ENCODE measurements at places on chromosomes 3 and 15. TPM values are rescaled to one million over a fixed set of nuclear protein-coding genes. Genes with fewer than 3 reads are reported as not detected.

The FBXL22 gene
- total RNA-seq, result 1.0 TPM

DNA sequence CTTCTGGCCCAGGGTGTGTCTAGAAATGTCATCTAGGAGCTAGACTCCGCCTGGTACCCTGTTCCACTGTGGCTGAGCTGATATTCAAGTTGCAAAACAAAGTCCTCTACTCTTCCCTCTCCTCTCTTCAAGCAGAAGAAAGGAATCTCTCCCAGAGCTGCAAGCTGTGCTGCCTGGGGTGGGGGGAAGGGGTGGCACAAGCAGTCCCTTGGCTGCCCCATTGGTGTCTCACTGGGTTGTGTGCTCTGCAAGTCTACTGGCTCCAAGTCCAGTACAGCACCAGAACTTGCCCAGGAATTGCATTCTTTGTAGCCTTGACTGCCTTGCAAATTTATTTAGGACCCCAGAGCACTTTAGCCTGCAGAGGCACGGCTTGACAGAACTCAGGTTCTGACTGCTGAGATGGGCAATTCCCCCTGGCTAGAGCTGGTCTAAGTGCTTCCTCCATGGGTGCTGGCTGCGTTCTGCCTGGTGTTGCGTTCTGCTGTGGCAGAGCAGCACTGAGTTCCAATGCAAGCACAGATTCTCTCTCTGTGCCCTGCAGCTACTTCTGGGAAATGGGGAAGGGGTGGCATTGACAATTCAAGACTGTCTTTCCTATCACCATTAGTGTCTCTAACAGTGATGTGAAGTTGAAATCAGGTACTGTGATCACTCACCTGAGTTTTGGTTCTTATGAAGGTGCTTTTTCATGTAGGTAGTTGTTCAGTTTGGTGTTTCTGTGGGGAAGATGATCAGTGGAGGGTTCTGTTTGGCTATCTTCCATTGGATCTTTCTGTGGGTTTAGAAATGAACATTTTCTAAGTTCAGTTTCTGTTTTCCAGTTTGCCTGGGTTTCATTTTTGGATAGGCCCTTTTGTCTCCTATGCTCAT lies 39.5 kb downstream of the OXSR1 start:
- no peak for DNase-seq

DNA sequence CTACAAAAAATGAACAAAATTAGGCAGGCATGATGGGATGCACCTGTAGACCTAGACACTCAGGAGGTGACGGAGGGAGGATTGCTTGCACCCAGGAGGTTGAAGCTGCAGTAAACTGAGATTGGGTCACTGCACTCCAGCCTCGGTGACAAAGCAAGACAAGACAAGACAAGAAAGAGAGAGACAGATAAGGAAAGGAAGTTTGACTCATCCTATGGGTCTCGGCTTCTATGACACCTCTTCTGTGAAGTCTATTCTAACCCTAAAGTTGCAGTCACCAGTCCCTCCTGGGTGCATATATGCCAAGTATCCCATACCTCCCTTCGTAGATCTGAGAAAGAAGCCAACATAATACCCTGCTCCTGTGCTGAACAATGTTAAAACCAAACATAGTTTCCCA lies 7.9 kb upstream of the ZMAT3 start:
- DNase-seq, result no peak

- no peak for DNase-seq
These were observed 32.4 kb upstream of the LDHAL6B start for GRCh38 chr15:59174151-59174834.

DNA sequence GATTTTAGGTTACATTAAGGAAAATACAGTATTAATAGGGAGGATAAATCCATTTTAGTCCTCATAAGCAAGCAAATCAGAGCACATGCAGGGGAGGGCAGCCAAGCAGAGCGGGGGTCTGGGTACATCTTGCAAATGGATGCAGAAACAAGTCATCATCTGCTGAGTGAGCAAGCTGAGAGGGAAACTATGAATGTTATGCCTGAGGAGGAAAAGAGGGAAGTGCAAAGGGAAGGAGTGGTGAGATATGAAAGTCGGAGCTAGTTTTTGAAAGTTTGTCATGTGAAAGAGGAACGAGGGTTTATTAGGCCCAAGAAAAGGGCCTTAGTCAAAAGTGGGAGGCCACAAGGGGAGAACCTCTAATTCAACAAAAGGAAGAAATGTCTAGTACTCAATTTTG lies 15.4 kb downstream of the PTX3 start:
- no peak for DNase-seq

DNA sequence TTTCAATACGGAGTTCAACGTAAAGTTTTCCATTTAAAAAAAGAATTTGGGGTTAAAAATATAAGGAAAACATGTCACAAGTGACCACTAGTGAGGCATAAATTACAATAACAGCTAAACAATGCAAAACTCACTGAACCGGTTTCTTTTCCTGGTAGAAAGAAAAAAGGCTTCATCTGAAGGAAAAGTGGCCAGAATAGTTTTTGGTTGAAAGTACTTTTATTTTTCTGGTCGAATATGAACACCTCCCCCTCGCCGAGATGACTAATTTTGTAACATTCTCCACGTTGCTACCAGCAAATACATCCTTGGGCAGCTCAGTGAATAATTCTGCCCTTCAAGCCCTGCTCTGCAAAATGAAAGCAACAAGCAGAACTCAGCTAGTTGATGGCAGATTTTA lies 3.9 kb upstream of the SRGAP3 start:
- no peak for DNase-seq

- DNase-seq, result no peak
These were observed 94.0 kb downstream of the CORO2B start for GRCh38 chr15:68672781-68673205.

GRCh38 chr15:64542091-64542490 lies 81.7 kb downstream of the ZNF609 start:
- DNase-seq, result no peak

DNA sequence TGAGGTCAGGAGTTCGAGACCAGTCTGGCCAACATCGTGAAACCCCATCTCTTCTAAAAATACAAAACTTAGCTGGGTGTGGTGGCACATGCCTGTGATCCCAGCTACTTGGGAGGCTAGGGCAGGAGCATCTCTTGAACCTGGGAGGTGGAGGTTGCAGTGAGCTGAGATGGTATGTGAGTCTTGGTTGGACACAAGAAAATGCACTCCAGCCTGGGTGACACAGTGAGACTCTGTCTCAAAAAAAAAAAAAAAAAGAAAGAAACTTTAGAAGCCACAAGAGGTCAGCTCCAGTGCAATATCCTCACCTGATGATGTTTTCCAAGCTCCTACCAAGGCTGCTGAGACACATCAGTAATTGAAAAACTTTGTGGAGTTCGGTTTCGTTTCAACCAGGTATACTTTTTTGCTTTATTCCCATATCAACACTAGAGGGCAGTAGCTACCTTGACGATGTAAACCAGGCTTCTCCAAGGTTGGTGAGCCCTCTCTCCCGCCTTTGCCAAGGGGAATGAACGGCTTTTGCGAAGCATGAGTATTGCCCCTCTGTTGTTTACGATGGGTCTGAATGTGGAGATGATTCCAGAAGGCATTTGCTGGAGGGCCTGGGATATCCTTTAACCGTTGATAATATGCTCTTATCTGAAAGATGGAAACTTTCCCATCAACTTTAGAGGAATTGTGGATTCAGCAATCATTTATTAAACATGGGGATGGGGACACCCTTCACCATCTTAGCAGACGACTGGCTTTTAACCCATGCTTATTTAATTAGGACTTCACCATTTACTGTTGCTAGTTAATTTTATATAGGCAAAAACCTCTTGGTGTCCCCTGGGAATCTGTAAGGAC lies 202.8 kb downstream of the SV2B start:
- peak; percentile 71 for DNase-seq

GRCh38 chr3:81788044-81788443 lies 26.6 kb upstream of the GBE1 start:
- DNase-seq, result no peak

All from HT-29 (cell line).